Activated CD4-positive, alpha-beta T cell treated with anti-CD3 and anti-CD28 coated beads, Interleukin-2, amount 50 U/mL, for 48 hours (primary cell): ENCODE measurements at places on chromosomes 12 and 14.

DNA sequence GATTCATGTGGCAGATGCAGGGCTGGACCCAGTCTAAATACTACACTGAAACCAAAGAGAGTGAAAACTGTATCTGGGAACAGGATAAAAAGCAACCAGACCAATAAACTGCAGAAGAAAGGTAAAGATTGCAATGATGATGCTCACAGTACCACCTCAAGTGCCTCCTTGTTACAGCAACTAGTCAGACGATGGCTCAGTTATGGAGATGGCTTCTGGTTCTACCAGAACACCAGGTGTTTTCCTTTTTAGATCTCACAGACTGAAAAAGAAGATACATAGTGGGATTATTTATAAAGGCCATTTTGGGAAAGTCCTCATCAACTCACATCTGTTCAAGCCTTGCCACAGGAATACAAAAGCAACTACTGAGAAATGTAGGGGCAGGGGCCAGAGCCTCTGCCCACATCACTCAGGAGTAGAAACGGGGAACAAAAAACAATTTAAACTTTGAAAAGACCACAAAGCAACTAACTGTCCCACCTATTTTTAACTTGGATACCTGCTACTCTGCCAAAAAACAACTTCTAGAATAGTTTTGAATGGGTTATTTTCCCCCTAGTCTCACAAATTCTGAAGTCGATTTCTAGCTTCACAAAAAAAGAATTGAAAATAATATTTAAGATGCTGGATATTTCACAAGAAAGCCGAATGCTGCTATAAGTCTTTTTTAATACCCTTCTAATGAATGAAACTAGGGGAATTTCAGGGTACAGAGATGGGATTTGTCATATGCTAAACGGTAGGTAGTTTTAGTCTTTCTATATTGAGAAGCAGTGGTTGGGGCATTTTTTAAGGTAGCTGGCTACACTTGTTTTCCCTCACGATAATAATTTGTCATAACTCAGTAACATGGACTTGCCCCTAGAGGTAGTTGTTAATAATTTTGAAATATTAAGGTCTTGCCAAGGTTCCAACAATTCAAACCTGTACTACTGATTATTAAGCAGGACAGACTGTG, 197.2 kb upstream of the TMPO start:
- no peak for DNase-seq

DNA sequence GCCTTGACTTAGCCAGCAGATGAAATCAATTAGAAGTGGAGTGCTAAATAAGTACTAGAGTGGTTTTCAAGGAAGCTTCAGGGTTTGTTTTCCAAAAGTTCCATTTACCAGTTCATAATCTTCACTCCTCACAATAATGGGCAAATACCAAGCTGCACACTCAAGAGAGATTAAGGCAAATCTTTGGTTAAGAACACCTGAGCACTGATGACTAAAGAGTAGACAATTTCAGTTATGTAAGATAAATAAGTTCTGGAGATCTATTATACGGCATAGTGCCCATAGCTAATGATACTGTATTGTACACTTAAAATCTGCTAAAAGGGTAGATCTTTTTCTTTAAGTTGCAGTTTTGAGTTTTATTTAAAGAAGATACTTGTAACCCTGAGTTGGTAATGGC, 125.0 kb downstream of the ARMH4 start:
- DNase-seq = no peak

- no peak for DNase-seq
These were observed 13.3 kb upstream of the LMNTD1 start for GRCh38 chr12:25566202-25566949.

DNA sequence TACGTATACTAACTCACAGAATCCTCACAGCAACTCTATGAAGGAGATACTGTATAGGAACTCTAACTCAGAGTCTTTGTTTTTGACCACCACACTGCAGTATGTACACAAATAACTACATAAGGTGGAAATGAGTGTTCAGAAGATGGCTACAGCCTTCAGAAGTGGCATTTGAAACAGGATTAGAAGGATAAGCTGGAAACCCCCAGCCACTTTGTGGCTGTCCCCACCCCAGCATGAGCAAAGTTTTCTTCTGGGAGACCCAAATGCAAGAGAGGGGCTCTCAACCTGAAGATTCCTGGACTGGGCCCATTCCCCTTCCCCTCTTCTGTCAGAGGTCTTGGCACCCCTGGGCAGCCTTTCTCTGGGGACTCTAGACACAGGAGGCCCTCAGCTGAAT, 43.2 kb upstream of the PNMA1 start:
- no peak for DNase-seq

GRCh38 chr14:67151082-67151666, 38.1 kb upstream of the GARIN2 start:
- DNase-seq = no peak

DNA sequence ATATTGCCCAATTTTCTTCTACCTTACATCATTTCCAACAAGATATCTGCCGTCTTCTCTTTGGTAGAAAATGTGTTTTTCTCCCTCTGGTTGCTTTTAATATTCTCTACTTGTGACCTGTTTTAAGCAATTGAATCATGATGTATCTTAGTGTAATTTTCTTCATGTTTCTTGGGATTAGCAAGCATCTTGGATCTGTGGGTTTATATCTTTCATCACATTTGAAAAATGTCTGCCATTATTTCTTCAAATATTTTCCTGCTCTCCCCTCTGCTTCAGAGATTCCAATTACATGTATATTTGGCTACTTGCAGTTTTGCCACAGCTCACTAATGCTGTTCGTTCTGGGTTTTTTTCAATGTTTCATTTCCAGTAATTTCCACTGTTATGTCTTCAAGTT, 30.1 kb downstream of the CKAP4 start:
- DNase-seq = no peak

- DNase-seq = no peak
These were observed 5.6 kb upstream of the RPAP3 start for GRCh38 chr12:47711448-47711847.

GRCh38 chr12:56792678-56793077, 29.6 kb downstream of the HSD17B6 start:
- DNase-seq = no peak

DNA sequence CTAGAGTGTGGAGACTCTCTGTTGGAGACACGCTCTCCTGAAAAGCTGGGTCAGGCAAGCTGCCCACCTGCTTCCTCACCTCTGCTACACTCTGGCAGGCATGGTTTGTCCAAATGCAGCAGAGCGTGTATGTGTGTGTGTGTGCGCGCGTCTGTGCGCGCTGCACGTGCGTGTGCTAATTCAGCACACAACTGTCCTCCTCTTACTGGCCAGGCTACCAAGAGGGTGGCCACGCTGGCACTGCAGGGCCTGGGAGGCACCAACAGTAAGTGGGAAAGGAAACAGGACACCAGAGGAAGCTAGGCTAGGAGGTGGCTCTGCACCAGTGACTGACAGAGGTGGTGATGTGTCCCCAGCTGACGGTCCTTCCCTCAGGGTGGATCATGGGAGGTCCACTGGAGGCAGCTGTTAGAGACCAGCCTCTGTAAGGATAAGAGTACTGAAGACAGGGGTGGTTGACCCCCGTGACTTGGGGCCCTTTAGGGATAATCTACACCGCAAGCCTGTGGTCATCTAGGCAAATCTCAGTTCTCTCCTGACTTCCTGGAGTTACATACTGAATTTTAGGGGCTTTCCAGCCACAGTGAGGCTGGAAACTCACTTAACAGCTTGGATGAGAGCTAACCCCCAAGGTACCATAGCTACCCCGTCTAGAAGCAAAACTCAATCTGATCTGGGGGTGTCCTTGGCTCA, 15.6 kb upstream of the TFCP2 start:
- no peak for DNase-seq

DNA sequence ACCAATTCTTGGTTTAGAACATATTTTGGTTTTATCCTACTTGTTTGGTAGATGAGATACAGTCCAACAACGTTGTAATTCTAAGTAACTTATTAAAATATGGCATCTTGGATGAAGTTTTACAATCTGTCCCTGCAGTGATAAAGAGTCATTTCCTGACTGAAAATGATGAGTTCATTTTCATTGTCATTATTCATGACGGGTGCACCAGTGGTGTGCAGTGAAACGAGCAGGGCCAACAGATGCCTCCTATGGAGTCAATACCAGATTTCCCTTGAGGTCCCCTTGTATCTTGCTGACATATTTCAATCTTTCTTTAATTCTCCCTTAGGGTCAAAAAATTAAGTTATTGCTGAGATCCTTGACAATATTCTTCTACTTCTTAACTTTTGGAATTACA, 438.5 kb downstream of the LRIG3 start:
- DNase-seq = no peak

GRCh38 chr12:5099591-5099990, 55.9 kb downstream of the KCNA5 start:
- DNase-seq = no peak

DNA sequence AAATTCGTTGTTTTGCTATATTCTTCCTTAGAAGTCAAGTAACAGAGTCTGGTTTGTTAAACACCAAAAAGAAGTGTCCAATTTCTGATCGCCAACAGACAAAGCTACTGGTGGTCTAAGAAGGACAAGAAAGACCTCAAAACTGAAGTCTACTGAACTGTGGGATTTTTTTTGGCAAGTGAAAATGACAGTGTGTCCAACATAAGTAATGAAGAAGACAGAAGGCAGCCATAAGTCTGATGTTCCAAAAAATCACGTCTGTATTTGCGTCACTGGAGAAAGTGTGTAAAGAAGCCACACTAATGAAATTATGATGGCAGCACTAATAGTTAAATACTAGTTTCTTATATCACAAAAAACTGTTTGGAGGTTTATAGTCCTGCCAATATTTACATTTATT, 32.6 kb downstream of the WASHC3 start:
- no peak for DNase-seq

DNA sequence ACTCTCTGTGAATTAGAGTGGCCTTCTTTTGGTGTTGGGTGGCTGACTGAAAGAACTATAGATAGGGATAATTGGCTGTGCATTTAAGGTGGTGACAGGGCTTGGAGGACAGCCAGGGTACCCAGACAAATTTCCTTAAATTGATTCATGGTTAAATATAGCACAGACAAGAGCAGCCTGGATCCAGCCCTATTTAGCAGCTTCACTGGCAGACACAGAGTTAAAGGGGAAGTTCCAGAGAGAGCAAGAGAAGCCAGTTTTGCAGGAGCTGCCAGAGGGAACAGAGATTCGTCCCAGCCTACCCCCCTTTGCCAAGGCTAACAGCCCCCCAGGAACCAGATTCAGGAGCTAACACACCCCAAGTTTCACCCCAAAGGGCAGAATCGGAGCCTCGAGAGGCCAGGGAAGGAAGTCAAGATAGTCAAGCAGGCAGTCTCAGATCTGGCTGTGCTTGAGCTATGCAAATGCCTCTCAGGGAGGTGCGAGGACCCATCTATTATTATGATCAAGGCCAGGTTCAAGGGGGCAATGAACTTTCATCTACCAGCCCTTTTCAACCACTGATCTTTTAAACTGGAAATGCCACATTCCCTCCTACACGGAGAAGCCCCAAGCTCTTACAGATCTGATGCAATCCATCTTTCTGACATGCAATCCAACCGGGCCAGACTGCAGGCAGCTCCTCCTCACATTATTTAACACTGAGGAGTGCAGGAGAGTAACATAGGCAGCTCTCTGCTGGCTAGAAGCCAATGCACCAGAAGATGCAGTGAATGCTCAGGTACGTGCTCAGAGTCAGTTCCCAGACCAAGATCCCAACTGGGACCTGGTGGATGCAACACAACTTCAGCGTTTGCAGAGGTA, 58.2 kb downstream of the DHRS2 start:
- DNase-seq = no peak

GRCh38 chr14:99360774-99361595, 89.0 kb upstream of the BCL11B start:
- DNase-seq = no peak

DNA sequence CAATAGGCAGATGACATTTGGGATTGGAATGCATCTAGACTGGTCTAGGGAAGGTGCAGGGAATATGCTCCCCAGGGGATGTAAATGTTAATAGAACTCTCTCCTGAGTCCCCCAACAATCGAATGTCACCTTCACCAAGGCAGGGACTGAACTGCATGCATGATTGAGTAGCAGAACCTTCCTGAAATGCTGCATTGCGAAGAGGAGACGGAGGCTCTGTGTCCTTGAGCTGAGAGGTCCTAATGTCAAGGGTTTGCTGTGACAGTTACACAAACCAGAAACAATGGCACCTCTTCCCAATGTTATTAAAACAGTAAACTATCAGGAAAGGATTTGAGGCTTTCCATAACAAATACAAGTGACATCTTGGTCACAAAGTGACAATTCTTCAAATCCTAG, 117.5 kb upstream of the SFSWAP start:
- no peak for DNase-seq

DNA sequence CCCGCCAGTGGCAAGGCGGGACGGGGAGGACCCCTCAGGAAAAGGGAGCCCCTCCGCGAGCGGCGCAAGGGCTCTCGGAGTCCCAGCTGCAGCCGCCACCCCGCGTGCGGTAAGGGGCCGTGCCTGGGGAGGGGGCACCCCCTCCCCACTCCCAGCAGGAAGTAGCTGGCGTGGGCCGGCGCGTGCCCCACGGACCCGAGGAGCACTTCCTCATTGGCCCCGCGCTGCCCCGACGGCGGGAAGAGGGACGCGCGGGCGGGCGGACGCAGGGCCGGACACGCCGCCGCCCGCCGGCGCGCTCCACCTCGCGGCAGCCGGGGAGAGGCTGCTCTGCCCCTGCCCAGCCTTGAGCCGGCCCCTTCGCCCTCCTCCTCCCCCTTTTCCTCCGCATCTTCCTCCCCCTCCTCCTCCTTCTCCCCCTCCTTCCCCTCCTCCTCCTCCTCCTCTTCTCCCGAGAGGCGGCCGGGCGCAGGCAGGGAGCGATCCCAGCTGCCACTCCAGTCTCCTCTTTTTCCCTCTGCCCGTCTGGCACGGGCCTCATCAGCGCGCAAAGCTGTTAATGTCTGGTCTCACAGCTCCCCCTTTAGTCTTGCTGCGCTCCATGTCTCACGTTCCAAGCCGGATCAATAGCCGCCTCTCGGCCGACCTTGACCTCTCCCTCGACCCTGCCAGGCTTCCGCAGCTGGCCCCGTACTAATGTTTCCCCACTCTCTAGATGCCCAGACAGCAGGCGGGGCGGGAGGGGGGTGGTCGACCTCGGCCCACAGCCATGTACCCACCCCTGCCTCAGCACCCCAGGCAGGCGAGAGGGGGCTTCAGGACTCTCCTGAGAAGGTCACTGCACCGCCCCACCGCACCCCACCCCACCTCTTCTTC, 2.6 kb upstream of the BCL11B start:
- DNase-seq = peak; percentile 64

- no peak for DNase-seq
These were observed 162.7 kb downstream of the ZFP36L1 start for GRCh38 chr14:68630081-68630571.

GRCh38 chr14:23776296-23776695, 140.1 kb downstream of the DHRS2 start:
- no peak for DNase-seq
